ENCODE measurements at places on chromosomes 1 and 21. TPM values are rescaled to one million over a fixed set of nuclear protein-coding genes. Genes with fewer than 3 reads are reported as not detected.

- DNase-seq: no peak
Observed at GRCh38 chr1:116508984-116509980, 61.5 kb downstream of the CD58 start.

DNA sequence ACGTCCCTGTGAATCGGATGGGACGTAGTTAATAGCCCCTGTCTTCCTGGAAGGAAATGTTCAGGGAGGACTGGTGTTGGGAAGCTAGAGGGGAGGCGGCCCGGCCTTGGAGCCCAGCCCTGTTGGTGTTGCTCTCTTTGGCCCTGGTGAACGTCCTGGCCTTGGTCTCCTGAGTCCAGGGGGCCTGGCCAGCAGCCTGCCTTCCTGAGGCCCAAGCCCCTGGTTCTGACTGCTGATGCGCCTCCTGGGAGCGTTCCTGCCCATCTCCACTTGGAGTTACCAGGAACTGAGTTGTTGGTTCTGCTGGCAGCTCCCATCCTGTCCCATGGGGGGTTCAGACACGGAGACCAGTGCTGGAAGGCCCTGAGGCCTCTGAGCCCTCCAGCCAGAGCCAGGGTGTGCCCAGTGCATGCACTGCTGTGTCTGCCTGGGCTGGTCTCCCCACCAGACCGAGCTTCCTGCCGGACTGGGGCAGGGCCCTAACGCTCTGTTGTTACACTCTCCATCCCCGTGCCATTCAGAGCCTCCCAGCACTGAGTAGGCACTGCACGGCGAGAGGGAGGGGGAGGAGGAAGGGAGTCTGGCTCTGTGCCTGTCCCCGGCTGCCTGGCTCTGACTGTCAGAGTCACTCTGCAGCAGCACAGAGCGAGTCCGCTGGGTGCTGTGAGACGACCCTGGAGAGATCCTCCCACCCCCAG lies 382.5 kb upstream of the VAMP3 start:
- DNase-seq: no peak

- DNase-seq: no peak
Observed at GRCh38 chr1:185396126-185396525, 79.1 kb upstream of the IVNS1ABP start.

DNA sequence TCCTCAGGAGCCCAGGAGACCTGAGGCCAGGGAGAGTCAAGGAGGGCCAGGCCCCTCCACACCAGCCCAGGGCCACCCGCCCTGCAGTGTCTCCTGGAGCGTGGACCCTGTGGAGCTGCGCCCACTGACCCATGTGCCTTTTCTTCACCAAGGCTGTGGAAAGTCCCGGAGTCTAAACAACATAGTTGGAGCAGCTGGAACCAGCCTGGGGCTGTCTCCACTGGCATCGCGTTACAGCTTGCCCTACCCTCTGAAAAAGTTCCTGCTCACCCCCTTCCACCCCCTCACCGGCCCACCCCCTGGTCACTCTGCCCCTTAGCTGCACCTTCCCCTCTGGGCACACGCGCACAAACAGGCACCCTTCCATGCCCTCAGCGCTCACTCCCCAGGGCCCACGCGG lies 18.3 kb downstream of the KCNC4 start:
- DNase-seq: no peak

Gene MOV10
- polyA plus RNA-seq: 26.1 TPM

Gene SPAG17
- polyA plus RNA-seq: not detected

Gene GBP1
- polyA plus RNA-seq: 92.1 TPM

Gene FTCD
- not detected for polyA plus RNA-seq
